GM12891 (cell line): ENCODE measurements at places on chromosomes 1 and 21.

DNA sequence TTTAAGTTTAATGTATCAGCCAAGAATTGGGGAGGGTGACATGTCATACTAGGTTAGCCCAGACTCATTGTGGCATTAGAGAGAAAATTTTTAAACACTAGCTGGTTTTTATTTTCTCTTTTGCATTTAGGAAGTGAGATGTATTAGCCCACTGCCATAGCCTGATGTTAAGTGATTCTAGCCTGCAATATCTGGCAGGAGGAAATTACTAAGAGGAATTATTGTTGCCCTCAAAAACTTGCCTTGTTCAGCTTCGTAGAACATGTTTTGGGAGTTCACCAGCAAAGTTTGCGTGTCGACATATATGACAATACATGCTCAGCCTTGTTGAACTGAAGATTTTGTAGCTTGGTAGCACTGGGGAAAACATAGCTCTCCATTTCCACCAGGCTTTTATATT lies 12.5 kb downstream of the ADAM30 start:
- no peak for DNase-seq

GRCh38 chr1:72827278-72827677 lies 544.9 kb upstream of the NEGR1 start:
- DNase-seq: no peak

GRCh38 chr1:115606305-115606704 lies 35.5 kb upstream of the VANGL1 start:
- no peak for DNase-seq

- no peak for DNase-seq
These were observed 43.1 kb upstream of the IGSF21 start for GRCh38 chr1:18064534-18064933.

GRCh38 chr21:25733859-25734653 lies 648 bp downstream of the ATP5PF start:
- DNase-seq: no peak

GRCh38 chr1:40709100-40709801 lies 17.7 kb downstream of the NFYC start:
- peak; percentile 34 for DNase-seq
